Epithelial cell of prostate (primary cell): ENCODE measurements at places on chromosomes 3 and 15.

DNA sequence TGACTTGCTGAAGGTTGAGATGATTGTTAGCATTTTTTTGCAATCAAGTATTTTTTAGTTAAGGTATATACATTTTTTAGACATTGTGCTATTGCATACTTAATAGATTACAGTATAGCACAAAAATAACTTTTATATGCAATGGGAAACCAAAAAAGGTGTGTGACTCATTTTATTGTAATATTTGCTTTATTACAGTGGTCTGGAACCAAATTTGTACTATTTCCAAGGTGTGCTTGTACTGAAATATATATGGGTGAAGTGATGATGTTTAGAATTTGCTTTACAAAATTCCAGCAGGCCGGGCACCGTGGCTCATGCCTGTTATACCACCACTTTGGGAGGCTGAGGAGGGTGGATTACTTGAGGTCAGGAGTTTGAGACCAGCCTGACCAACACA lies 29.1 kb upstream of the TBC1D23 start:
- no peak for DNase-seq

GRCh38 chr15:44775953-44776352 lies 39.6 kb downstream of the TRIM69 start:
- no peak for DNase-seq

DNA sequence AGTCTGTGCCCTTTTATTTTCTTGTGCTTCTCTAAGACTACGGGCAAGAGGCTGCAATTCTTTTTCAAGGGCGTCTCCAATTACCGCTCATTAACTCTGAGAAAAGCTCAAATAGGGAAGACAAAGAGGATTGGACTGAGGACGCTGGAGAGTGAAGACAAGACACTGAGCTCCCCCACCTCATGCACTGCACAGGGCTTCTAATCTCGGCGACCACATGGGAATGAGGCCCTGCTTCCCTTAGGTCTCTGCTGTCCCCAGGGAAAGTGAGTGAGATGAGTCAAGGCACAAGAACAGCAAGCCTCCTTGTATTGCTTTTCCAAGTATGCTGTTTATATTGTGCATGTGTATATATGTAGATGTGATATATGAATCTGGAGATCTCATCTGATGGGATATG lies 392.2 kb upstream of the CFAP20DC start:
- DNase-seq: no peak

- no peak for DNase-seq
Measured at GRCh38 chr3:125141596-125142419, 70.7 kb downstream of the SLC12A8 start.

DNA sequence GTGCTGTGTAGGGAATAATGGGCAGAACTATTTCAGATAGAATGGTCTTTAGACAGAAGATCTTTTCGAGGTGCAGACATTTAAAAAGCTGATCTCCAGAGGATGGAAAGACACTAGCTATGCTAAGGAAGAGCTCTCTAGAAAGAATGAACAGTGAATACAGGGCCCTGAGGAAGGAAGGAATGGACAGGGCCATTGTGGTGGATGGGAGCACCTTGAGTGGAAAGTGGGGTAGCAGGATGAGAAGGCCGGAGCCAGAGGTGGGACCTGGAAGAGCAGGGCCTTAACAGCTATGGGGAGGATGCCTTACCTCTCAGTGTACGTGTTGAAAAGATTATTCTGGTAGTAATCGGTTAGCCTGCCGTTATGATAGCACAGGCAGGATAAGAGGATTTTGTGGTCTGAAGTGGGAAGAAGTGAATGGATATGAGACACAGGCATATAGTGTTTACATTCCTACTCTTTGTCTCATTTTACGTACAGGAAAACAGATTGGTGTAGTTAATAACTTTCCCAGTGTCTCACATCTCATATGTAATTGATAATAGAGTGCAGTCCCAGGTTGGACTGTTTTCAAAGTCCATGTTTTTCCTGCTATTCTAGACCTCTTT lies 172.4 kb downstream of the KLHL25 start:
- no peak for DNase-seq

DNA sequence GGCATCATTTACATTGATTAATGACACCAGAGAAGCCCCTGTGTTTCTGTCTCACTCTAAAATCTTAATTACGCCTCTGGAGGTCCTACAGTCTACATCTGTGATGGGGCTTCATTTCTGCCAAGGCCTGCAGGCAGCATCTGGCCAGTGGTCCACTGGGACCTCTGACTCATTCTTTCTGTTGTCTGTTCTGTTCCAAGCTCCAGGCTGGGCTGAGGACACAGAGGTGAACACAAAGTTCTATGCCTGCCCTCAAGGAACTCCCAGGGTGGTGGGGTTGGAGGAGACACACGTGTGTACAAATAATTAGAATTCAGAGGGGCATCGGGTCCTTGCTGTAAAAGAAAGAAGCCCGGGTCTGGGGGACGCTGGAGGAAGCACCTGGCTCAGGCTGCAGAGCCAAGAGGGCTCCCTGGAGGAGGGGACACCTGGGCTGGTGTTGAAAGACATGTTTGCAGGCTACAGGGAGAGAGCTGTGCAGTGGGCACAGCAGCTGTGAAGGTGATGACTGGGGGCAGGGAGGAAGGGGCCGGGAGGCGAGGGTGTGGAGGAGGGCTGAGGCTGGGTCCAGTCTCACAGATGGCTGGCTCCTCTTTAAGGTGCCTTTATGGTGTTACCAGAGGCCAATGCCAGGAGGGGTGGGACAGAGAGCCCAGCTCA lies 103.3 kb upstream of the PRR23E start:
- no peak for DNase-seq

- no peak for DNase-seq
Measured at GRCh38 chr3:52221563-52222318, 3.7 kb downstream of the TLR9 start.

- no peak for DNase-seq
Measured at GRCh38 chr15:60054472-60054871, 50.4 kb downstream of the FOXB1 start.

GRCh38 chr3:194485468-194485880 lies 1.3 kb downstream of the ATP13A3 start:
- DNase-seq: no peak

DNA sequence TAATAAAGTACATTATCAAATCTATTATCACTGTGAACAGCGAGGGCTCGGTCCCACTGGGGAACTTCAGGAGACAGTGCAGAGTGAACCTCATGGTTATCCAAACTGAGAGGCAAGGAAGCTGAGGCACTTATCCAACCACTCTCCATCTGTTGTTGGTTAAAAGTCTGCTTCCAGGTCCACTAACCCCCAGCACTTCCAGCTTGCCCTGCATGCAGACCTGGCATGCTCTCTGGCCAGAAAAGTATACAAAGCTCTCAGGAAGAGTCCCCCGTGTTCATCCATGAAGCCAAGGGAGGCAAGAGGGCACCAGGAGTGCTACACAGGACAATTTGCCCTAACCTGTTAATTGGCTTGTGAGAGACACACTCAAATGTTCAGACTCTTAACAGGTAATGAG lies 36.0 kb downstream of the FBN1 start:
- no peak for DNase-seq

GRCh38 chr3:134350266-134350665 lies 24.0 kb downstream of the AMOTL2 start:
- no peak for DNase-seq

- no peak for DNase-seq
Measured at GRCh38 chr3:98534734-98535133, 3.0 kb downstream of the GPR15 start.

- DNase-seq: no peak
Measured at GRCh38 chr3:57911593-57911992, 96.6 kb upstream of the FLNB start.

DNA sequence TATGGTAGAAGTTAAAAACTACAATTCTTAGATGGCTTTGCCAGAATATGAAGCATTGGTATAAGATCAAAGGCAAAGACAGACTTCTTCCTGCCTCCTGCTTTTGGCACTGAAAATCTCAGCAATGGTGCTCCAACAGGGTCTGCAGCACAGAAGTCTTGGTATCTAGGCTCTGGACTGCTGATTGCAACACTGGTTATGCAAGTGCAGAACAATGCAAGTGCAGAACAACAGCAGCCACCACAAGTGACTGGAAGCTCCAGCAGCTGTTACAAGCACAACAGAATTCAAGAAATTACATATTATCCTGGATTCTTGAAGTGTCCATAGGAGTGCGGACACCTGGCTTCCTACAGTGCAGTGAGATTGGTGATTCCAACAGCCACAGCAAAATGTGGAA lies 33.7 kb downstream of the ZBTB20 start:
- DNase-seq: no peak

DNA sequence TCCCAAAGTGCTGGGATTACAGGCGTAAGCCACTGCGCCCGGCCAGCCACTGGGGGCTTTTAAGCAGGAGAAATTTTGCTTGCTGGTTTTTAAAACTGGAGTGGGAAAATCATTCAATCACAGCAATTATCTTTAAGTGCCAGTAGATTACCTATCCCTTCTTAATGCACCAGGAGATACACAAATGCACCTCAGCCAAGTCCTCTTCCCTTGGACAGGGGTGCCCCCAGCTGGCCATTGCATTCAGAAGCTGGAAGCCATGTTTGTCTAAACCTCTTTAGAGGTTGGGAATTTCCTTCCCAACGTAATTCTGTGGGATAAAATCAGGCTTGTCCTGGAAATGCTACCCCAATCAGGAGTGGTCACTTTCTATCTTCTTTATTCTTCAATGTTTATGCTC lies 26.6 kb downstream of the MIX23 start:
- no peak for DNase-seq

DNA sequence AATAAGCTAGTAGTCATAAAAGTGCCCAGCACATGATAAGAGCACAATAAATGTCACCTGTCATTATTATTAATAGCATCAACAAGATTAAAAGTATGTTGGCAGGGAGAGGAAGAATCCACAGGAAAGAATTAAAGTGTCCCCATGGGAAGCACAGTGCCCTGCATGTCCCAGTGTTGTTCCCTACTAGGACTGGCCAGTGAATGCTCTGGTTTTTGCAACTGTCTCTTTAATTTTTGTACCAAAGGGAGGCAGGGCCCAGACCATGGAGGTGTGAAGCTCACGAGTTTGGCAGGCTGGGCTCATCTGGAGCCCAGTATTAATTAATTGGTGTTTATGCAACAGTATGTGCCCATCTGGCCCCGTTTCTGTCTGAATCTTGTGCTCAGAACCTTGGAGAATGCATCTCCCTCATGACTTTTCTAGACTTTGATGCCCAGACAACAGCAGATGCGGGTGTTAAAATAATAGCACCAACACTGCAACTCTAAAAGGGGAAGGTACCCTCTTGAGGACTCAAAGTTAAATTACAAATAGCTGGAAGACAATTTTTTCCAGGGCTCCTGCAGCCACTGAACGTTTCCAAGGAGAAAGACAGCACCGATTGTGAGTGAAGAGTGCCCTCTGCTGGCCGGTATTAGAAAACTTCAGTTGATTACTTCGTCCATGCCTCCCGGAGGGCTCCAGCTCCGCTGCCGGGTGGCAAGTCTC lies 71.9 kb upstream of the SPATA12 start:
- DNase-seq: no peak
